ENCODE measurements at places on chromosomes 11 and 22. TPM values are rescaled to one million over a fixed set of nuclear protein-coding genes. Genes with fewer than 3 reads are reported as not detected.

LDHAL6A gene
- total RNA-seq, result not detected

PGA4 gene
- total RNA-seq, result not detected

SMTNL1 gene
- total RNA-seq, result not detected

TMPRSS4 gene
- 48.7 TPM for total RNA-seq

UBASH3B gene
- total RNA-seq, result 10.0 TPM

PRMT3 gene
- total RNA-seq, result 22.4 TPM

PTH gene
- total RNA-seq, result not detected
